ENCODE measurements at places on chromosomes 2 and 18.

DNA sequence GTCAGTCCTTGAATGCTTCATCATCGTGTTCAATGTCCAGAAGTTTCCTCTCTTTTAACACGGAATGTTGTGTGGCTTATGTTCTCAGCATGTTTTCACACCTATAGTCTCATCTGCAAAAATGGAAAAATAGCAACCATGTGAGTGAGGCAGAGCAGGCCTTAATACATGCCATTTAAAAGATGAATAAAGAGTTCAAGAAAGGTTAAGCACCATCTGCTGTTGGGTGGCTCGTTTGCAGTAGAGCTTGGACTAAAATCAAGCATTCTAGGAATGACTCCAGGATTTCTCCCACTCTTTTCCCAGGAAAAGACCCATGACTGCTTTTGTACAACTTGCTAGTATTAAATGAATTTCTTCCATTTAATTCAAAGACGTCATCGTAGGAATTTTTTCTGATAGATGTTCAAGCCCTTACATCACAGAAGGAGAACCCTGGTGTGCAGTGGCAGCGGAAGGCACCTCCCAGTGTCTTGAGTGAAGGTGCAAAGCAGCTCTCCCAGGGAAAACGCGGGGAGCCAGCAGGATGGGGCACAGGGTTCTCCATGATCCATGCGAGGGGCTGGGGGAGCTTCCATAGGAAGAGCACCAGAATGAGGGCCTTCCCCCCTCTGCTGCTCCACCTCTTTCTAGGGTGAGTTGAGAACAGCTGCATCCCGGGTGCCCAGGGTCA is 9.6 kb downstream of the DCDC2C start:
- no peak for DNase-seq

DNA sequence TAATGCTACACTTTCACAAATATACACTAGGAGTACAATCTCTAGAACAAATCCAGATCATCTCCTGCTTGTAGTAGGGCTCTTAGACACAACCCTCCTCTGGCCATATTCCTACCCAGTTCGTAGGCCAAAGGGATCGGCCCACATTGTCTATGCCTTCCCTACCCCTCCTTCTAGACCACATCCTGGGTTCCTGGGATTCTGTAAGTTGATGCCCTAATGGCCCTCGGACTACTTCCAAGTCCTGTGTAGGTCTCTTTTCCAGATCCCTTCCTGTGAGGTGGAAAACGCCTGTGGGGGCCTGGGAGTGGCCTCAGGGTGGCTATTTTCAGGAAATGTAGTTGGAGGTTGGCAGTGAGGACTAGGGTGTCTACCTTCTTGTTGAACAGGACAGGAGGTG is 289.7 kb downstream of the ZNF385B start:
- DNase-seq = no peak

DNA sequence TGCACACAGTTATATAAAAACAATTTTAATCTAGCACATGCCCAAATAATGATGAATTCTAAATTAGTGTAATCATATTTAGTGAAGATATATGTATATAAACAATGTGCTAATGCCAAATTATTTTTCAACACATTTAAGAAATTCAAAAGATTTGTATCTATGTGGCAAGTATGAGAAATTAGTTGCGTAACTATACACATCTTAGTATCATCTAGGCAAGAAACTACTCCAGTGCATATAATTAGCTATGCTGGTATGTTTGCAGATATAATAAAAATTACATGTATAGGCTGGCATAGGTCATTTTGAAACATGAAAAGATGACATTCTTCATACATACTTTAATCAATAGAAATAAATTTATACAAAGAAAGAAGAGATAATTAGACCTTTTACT is 252.0 kb upstream of the VWC2L start:
- no peak for DNase-seq

DNA sequence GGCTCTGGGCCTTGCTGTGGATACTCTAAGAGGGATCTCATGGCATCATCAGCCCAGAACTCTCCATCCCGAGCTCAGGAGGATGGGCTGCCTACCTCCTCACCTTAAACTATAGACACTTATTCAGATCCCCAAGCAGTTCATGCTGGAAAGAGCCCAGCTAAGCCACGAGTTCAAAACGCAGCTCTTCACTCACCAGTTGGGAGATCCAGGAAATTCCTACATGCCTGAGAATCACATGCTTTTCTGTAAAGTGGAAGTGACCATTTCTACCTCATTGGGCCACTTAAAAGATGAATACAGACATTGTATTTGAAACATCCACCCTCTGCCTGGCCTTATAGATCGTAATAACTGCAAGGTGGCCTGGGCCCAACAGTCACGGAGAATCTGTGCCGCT is 6.6 kb downstream of the ATOH8 start:
- no peak for DNase-seq

DNA sequence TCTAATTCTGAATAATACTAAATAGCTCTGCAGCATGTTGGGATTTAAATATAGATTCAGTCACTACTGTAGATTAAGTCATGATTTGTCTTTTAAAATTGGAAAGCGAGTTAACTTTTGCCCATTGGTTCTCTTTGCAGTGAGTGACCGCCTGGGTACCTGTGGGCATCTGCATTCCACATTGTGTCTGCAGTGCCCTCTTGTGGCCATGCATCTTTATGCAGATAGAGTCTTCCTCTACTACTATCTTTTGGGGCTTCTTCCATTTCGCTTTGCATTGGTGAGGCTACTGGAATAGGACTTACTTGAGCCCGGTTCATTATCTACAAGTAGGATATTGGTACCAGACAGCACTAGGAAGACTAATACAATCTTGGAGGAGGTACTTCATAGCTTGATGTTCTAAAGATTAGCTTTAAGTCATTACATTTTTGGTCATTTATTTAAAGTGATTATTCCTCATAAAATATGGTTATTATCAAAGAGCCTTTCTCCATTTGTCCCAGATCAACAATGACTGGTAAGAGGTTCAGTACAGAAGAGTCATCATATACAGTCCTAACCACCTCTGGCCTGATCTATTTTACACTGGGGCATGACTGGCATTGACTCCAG is 203.0 kb downstream of the SOCS6 start:
- DNase-seq = no peak

DNA sequence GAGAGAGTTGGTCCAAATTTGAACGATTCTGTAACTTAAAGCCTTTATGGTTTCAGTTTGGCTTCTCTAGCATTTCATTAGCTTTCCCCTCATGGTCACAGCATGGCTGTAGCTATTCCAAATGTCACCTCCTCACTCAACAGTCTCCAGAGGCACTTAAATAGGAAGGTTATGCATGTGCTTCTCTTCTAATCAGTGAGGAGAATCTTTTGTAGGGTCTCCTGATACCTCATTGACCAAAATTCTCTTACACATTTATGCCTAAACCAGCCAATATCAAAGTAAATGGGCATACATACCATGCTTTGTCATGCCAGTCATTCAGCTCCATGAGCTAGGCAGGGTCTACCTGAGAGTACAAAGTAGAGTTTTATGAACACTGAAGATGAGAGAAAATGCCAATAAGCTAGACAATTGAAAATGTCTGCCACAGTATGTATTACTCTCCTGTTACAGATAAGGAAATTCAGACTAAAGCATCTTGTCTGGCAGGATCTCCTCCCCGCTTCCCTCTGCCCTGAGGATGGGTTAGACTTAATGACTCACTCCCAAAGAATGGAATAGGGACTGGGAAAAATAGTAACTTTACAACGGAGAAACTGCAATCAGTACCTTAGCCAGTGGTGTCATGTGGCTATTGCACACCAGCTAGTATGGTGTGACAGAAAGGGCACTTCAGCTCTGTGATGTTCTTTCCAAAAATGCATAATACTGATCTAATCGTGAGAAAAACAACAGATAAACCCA is 15.4 kb downstream of the DSG2 start:
- no peak for DNase-seq

DNA sequence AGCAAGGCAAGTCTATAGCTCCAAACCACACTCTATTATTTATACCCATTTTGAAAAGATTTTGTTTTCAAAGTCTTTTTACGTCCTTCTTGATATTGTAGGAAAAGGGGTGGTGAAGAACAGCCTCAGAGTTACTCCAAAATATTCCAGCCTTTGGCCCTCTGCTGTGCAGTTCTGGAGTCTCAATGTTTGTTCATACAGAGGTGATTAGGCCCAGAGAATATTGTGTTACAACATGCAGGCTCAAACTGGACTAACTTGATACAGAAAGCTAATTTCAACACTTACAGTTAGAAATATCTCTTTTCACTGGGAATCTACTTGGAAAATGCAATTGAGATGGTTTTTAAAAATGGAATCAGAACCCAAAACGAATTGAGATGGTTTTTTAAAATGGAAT is 40.4 kb upstream of the SLC25A52 start:
- DNase-seq = no peak

DNA sequence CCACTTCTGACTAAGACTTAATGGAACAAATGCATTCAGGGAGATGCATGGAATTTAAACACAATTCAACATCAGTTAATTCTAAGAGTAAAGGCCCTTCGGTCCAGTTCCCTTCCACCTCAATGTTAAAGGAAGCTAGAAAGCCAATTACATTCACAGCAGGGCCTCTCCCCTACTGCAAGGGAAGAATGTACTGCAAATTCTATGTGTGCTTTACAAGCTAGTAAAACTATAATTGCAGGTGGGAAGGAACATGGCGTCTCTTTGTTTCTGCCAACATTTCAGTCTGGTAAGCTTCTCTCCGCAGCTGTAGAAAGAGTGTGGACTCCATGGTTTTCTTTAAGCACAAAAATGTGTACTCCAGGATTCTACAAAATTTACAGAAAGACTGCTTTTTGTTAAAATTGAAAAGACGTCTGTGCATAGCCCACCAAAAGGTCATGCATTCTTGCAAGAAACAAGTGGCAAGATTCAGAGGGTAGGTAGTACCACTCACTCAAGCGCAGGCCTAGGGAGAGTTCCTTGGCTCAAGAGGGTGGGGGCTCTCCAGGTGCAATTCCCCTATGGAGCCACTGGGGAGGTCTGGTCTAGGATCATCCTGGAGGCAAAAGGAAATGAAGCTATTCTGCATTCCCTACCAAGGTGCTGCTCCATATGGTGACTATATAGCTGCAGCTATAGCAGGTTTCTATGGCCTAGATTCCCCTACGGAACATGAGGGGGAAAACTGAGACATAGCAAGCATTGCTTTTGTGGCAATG is 127.0 kb upstream of the FZD5 start:
- no peak for DNase-seq

GRCh38 chr2:108958632-108959341 is 30.2 kb downstream of the EDAR start:
- no peak for DNase-seq

DNA sequence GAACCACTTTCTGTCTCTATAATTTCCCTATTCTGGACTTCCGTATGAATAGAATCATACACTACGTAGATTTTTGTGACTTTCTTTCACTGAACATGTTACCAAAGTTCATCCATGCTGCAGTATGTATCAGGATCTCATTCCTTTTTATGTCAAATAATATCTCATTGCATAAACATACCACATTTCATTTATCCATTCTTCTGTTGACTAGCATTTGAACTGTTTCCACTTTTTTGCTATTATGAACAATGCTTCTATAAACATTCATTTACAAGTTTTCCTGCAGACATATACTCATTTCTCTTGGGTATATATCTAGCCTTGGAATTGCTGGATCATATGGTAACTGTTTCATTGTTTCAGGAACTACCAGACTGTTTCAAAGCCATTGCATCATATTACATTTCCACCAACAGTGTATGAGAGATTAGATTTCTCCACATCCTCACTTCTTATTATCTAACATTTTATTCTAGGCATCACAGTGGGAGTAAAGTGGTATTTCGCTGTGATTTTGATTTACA is 186.2 kb downstream of the DYM start:
- DNase-seq = no peak

GRCh38 chr18:45856531-45856930 is 31.1 kb downstream of the SIGLEC15 start:
- DNase-seq = no peak

DNA sequence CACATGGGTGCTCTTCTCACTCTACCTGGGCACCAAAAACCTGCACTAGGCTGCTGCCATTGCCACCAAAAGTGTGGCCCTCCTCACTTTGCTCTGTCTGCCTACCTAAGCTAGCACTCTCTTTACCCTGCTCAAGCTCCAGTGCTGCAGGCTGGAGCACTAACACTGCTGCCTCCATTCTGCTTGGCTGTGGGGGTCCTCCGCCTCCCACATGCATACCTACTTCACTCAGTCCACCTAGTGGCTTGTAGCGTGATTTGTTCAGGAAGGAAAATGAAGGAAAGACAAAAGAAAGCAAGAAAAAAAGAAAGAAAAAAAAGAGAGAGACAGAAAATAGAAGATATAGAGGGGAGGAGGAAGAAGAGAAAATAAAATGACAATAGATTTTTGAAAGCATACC is 1339.4 kb upstream of the CHAC2 start:
- DNase-seq = no peak

DNA sequence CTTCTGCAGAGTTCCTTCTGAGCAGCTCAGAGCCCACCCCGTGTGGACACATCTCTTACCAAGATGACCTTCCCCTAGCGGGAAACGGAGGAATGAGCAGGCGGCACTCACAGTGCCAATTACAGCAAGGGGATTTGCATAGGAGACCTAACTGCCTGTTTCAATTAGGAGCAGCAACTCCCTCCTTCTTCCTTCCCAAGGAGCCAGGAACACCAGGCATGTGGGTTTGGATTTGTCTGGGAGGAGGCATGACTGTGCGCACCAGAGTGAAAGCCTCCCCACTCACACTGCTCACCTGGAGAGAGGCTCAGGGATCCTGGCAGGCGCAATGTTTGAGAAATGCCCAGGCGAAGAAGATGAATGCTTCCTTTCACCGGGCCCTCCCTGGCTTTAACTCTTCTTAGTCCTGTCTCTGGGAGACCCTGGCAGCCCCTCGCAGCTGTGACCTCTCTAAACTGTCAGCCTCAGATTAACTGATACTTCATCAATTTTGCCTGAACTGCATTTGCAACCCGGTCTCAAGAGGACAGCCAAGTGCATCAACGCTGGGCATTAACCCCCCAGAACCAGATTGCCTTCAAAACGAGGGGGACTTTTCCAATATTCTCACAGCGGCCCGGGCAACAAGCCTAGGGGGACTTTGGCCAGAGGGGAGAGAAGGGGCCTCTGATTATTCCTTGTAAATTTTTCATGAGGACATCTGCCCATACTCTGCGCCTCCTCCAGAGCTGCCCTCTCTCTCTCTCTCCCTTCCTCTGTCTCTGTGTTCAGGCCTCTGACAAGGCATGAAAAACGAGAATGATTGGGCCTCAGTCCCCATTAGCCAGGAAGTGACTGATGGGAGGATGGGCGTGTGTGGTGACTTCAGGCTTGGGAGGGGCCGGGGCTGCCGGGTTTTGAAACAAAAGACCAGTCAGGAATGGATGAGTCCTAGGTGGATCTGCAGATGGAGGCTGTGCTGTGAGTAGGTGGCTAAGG is 93.8 kb downstream of the CMPK2 start:
- DNase-seq = no peak

All from stimulated activated CD4-positive, alpha-beta T cell treated with anti-CD3 and anti-CD28 coated beads, Interleukin-15, amount 100 ng/mL, for 1 hour (primary cell).